Activated CD8-positive, alpha-beta memory T cell treated with anti-CD3 and anti-CD28 coated beads for 48 hours (primary cell): ENCODE measurements at places on chromosomes 16 and 17.

GRCh38 chr16:48446534-48446920, 61.3 kb upstream of the SIAH1 start:
- DNase-seq = no peak

GRCh38 chr17:76515274-76515949, 14.2 kb upstream of the RHBDF2 start:
- DNase-seq = peak; percentile 68

- DNase-seq = no peak
These were observed 10.7 kb downstream of the DNAAF1 start for GRCh38 chr16:84155771-84156170.

DNA sequence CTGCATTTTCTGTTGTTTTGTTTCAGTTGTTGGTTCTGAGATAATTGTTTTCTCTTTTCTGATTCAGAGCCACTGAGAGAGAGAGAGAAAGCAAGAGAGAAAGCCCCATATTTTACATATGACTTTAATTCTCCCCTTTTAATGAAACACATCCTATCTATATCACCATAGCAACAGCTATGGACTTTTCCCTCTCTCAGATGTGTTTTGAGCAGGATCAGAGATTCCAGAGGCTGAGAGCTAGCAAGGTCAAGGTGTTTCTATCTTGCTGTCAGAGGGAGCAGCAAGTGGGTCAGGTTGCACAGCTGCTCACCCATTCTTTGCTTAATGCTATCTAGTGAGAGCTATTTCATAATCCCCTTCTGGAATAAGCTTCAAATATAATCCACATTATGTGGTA, 415.9 kb downstream of the CA10 start:
- DNase-seq = no peak

DNA sequence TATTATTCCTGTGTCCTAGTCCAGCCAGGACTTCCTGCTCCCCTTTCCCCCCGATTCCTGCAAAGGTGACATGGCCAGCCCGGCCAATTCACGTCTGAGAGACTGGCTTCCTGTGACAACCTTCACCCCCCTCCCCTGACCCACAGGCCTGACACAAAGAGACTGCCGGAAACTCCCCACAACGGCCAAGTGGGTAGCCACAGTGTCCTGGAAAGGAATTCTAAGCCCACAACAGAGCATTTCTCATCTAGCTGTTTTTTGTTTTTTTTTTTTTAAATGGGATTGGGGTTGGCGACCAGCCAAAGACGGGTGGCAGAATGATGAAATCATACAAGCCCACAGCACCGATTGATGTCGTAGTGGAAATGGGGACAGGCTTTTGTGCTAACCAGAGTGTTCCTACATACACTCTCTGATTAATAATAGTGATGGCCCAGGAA, 2.8 kb upstream of the XAF1 start:
- peak; percentile 14 for DNase-seq

- no peak for DNase-seq
These were observed 871.0 kb downstream of the CDH11 start for GRCh38 chr16:64250866-64251265.

GRCh38 chr17:77815127-77815905, 143.2 kb upstream of the TNRC6C start:
- no peak for DNase-seq

- no peak for DNase-seq
These were observed 94.3 kb downstream of the AXIN2 start for GRCh38 chr17:65467156-65467555.

DNA sequence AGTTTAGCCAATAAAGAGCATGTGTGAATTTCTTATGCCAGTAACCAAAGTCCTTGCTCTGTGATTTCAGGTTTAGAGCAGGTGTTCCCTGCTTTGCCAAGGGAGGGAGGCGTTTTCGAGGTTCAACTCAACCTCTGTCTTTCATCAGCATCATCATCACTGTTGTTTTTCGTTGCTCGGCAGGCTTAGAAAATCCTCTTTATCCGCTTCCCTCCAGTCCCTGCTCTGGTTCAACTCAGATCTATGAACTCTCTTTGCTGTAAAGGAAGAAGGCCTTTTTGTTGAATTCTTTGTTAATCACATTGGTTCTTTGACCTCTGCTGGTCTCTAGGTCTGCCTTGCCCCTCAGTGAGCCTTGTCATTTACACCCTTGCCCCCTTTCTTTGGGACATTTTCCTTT, 243.9 kb upstream of the RBFOX1 start:
- no peak for DNase-seq

DNA sequence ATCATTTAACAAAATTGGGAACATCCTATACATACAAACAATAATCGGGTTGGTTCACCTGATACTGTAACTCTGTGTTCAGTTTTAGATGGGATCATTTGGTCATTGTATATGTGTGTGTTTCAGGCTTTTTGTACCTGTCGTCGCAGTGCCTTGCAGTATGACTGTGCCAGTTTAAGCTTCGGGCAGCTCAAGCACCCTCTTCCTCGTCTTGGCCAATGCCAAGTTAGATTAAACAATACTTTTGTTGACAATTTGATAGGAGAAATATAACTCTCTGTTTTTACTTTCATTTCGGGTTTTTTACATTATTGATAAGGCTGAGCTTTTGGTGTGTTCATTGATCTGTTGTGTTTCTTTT, 37.0 kb upstream of the ARHGAP17 start:
- DNase-seq = no peak

GRCh38 chr17:71987634-71988033, 133.2 kb upstream of the SOX9 start:
- DNase-seq = no peak

DNA sequence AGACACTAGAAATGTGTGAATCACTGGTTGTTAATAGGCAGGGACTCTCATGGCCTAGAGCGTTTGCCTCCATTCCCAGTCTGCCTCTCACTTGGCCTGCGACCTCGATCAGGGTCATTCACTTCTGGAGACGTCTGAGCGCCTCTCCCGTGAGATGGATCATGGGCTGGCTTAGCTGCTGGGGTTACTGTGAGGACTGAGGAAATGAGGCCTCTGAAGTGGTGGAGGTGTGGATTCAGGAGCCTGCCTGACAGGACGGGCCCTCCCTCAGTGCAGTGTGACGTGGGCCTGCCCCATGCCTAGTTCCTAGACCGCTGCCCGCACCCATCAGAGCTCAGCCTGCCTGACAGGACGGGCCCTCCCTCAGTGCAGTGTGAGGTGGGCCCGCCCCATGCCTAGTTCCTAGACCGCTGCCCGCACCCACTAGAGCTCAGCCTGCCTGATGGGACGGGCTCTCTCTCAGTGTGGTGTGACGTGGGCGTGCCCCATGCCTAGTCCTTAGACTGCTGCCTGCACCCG, 61.9 kb downstream of the BANP start:
- DNase-seq = no peak

DNA sequence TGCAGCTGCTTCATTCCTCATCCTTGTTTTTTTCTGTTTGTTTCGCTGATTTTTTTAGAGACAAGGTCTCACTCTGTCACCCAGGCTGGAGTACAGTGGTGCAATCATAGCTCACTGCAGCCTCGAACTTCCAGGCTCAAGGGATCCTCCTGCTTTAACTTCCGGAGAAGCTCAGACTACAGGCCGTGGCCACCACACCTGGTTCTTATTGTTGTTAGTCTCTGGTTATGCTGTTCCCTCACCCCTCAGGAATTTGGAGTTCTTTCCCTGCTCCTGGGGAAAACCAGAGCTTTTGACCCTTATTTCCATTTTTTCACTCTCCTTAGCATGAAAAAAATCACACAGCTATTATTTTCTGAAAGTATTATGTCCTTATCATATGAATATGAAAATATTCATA, 1.8 kb downstream of the ODF4 start:
- DNase-seq = no peak

DNA sequence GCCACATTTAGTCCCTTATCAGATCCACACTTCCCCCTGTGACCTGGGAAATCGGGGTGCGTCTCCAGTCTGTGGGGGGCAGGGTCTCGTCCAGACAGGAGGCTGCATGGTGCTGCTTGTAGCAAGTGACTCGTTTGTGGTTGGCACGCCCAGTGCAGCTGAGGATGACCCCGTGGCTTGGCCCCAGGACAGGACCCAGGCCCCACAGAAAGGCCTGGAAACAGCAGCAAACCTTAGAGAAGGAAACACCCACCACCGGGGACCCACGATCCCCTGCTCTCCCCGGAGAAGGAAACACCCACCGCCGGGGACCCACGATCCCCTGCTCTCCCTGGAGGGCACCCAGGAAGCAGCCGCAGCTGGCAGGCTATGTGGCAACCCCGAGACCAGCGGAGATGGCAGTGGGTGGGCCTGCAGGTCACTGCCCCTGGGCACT, 8.2 kb upstream of the C16orf95 start:
- no peak for DNase-seq

DNA sequence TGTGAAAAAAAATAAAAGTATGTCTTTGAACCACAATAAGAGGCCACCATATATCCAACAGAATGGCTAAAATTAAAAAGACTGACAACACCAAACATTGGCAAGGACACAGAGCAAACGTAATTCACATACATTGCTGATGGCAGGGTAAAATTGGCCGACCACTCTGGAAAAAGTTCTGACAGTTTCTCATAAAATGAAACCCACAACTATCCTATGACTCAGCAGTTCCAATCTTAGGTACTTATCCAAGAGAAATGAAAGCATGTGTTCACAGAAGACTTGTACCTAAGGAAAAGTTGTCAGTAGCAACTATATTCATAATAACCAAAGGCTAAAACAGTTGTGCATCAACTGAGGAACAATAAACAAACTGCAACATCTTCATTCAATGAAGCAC, 357.3 kb upstream of the XYLT1 start:
- no peak for DNase-seq

DNA sequence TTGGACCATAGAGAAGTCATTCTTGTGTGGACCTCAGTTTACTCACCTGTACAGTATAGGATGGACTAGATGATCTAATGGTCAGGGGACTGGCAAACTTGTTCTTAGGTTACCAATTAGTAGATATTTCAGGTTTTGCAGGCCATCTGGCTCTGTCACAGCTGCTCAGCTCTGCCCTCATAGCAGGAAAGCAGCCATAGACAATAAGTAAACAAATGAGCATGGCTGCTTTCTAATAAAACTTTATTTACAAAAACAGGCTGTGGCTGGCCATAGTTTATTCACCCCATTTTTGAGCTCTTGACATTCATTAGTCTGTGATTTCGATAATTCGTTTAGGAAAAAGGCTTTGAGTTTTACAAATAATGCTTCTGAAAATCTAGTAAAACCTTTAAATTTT, 12.7 kb downstream of the BPTF start:
- DNase-seq = no peak

GRCh38 chr16:22300427-22301071, 3.3 kb downstream of the POLR3E start:
- no peak for DNase-seq

DNA sequence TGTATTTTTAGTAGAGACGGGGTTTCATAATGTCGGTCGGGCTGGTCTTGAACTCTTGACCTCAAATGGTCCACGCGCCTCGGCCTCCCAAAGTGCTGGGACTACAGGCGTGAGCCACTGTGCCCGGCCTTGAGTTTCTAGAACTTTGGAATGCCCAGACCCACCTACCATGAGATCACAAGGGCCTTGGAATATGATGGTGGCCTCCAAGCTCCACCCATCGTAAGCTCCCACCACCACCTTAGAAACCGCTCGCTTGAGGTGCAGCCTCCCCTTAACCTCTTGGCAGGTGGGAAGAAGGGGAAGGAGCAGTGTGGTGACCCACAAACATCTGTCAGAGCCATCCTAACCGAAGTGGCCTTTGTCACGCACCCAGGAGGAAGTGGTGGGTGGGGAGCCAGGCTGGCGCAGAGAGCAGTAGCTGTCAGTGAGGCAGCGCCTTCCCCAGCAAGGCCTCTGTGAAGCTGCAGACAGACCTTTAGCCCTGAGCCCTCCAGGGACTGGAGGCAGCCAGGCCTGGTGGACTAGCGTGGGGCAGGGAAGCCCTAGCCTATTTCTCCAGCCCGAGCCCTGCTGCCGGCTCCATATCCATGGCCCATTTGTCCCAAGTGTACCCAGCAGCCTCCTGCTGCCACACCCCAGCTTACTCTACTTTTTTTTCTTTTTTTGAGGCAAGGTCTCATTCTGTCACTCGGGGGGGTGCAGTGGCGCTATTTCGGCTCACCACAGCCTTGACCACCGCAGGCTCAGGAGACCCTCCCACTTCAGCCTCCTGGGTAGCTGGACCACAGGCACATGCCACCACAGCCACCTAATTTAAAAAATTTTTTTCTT, 13.1 kb upstream of the SEPHS2 start:
- DNase-seq = peak; percentile 69

DNA sequence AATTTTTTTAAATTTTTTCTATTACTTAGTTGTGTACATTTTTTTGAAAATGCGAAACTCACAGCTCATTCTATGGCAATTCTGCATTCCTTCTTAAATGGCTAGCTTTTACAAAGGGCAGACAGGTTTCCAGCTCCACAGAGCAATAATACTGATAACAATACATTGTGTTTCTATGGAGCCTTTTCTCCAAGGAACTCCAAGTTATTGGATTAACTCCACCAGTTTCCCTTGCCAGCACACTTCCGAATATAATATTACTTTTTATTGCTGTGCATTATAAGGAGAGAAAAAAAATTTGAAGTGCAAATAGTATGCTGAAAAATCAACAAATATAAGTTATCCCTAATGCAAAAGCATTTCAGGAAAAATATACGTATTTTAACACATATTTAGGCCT, 127.5 kb upstream of the PSMD7 start:
- DNase-seq = no peak

DNA sequence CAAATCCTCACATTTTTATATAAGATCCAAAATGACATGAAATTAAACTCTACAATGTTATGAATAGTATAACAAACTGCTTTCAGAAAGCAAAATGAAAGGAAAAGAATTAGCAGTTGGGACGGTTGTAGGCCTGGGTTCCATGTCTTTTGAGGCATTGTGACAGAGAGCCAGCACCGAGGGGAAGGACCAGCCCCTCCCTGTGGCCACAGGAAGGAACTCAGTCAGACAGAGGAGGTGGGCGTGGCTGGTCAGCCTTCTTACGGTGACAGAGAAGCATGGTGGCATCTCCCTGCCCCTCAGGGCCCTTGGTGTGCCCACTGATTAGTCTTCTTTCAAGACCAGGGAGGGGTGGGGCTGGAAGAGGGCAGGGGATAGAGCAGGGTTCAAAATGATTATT, 5.7 kb downstream of the ZNF319 start:
- no peak for DNase-seq

DNA sequence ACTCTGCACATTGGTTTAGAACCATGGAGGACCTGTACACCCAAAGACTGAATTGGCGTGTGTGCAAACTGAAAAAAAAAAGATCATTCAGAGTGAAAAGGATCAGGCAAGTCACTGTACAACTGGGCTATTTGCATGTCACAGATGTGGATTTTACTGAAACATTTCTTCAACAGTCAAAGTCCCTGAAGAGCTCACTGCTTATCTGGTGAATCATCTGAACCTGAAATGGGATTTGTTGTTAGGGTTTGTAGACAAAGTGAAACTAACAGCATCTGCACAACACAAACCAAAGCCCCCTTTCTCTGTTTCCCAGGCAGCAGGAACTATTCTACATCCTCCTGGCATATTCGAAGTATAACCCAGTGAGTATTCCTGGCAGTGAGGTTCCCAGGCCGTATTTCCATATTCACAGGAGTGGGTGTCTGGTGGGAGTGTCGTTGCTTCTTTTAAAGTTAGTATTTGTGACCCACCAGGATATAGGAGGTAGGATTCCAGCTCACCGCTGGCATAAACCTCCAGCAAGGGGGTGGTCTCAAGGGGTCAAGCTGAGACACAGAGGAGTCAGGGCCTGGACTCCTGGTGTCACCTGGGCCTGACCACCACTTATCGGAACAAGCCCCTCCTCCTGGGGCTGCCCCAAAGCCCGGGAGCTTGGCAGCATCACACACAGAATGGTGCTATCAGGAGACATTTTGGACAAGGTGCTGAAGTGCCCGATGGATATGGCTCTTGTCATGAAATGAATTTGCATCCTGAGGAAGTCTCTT, 80.9 kb downstream of the GOSR1 start:
- no peak for DNase-seq

GRCh38 chr16:2341456-2342447, 1.2 kb upstream of the ABCA3 start:
- DNase-seq = no peak
